ENCODE measurements at places on chromosomes 13 and 19.
A peak's percentile ranks its signal among the peaks of the same experiment; 100 is the strongest.

GRCh38 chr13:75395901-75396300 is 86.1 kb downstream of the TBC1D4 start:
- no peak for DNase-seq

GRCh38 chr19:18414504-18415177 is 4.6 kb upstream of the SSBP4 start:
- DNase-seq = no peak

DNA sequence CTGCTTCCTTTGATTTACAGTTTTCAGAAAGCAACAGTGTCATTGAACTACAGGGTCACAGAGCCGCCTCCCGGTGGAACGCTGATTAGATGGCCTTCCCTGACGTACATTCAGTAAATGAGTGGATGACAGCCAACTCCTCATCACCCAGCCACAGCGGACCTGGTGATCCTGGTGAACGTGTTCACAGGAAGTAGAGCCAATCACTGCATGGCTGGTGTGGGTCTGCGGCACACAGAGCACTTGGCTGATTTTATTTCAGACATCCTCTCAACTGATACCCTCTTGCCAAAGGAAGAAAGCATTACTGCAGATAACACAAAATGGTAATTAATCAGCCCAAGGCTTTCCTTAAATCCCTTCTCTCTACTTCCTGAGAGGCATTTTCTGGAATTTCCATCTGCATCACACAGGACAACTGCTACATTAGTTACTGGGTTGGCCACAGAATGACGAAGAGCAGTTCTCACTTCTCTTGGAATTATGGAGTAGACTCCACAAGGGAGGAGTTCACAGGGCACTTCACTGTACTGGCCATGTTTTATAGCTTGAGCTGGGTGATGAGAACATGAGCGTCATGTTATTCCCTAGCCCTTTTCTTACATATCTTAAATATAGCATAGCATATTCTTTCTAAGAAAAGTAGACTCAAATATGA is 84.0 kb upstream of the SLC7A1 start:
- peak; percentile 73 for DNase-seq

DNA sequence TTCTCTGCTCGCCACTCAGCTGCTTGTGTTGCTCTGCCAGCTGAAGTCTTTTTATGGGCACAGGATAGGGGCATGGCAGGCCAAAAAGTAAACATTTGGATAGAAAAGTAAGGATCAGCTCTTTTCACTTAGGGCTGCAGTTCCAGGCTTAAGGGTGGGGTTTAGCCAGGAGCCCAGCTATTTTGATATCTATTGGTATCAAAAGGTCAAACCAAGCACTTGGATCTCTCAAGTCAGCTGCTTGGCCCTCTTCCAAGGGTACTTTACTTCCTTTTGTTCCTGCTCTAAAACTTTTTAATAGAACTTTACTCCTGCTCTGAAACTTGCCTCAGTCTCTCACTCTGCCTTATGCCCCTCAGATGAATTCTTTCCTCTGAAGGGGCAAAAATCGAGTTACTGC is 55.7 kb upstream of the ABCC4 start:
- DNase-seq = no peak

DNA sequence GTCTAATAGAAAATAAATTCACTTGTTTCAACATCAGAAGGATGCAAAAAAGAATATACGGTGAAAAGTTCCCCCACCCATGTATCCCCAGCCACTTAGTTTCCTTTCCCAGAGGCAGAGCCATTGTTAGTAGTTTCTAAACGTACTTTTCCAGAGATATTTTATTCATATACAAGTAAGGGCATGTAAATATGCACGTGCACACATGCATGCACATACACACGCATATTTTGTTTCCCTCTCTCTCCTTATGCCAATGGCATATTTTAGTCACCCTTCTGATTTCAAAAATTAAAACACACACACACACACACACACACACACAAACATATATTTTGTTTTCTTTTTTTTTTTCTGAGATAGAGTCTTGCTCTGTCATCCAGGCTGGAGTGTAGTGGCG is 147.4 kb downstream of the PDS5B start:
- no peak for DNase-seq

- DNase-seq = no peak
These were observed 4.0 kb downstream of the EMP3 start for GRCh38 chr19:48329167-48329891.

DNA sequence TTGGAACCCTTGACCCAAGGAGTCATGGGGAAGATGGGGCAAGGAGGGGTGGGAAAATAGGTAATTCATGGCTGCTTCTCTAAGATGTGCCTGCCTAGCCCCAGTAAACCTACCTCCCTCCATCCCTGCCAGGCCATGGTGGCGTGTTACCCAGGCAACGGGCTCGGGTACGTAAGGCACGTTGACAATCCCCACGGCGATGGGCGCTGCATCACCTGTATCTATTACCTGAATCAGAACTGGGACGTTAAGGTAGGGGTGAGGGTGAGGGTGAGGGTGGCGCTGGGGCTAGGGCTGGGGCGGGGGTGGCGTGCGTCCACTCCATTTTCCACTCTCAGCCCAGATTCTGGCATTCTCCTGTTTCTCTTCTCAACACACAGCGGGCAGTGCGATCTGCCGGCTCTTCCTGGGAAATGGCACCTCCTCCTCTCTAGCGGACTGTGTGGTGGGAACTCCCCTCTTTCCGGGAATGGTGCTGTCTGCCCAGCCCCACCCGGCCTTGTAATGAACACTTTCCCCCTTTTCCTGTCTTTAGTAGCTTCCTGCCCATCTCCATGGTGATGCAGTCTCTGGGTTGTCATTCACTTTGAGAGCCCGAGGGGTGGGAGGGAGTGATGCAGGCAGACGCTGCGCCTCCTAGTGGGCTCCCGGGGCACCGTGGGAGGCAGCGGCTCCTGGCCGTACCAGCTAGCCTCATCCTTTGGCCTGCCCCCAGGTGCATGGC is 7.6 kb downstream of the EGLN2 start:
- DNase-seq = peak; percentile 89

GRCh38 chr19:4057931-4058692 is 8.6 kb downstream of the ZBTB7A start:
- DNase-seq = peak; percentile 91

- DNase-seq = no peak
These were observed 1419.4 kb upstream of the SPRY2 start for GRCh38 chr13:81760316-81760715.

- DNase-seq = no peak
These were observed 2.7 kb upstream of the RUBCNL start for GRCh38 chr13:46389457-46390451.

GRCh38 chr19:17473041-17473440 is 2.7 kb downstream of the SLC27A1 start:
- no peak for DNase-seq

DNA sequence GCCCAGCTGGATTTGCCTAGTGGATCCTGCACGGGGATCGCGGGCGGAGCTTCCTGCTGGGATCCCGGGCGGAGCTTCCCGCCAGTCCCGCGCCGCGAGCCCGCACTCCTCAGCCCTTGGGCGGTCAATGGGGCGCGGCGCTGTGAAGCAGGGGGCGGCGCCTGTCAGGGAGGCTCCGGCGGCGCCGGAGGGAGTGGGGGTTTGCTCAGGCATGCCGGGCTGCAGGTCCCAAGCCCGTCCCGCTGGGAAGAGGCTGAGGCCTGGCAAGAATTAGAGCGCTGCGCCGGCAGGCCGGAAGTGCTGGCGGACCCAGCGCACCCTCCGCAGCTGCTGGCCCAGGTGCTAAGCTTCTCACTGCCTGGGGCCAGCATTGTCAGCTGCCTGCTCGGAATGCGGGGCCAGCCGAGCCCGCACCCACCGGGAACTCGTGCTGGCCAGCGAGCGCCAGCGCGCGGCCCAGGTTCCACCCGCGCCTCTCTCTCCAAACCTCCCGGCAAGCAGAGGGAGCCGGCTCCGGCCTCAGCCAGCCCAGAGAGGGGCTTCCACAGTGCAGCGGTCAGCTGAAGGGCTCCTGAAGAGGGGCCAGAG is 119.6 kb downstream of the PRR20E start:
- DNase-seq = no peak

DNA sequence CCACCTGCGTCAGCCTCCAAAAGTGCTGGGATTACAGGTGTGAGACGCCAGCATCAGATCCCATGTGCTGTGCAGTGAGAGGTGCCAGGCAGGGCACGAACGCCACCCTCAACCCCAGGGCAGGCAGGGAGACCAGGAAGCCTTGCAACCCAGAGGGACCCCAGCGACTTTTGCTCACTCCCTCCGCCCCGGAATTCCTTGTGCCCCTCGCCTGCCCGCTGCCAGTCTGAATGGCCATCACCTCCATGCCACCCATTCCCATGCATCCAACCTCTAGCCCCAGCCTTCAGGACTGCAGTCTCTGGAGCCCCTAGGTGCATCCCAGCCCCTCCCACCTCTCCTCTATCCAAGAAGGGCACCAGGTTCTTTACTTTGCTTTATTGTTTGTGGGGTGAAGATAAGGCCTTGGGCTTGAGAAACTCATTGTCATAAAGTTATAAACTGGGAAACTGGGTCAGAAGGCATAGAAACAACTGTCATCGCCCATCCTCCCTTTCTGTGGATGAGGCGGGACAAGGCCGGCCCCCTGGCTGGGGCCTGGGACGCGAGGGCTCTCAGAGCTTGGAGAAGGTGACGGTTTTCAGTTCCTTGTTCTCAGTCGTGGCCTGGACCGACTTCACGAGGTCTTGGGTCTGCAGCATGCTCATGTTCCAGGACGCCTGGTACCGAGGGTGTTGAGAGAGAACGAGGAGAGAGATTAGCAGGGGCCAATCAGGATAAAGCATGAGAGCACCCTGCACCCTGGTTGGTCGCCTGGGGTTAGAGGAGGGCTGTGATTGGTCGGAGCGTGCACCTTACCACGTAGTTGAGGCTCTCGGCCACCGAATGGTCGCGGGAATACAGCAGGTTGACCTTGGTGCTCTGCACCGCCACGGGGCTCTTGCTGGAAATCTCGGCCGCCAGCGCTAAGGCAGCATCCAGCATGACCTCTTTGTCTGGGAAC is 2.6 kb upstream of the LGALS4 start:
- DNase-seq = no peak

- DNase-seq = no peak
These were observed 8.0 kb upstream of the USF2 start for GRCh38 chr19:35260694-35261304.

- no peak for DNase-seq
These were observed 313.5 kb downstream of the SLC7A1 start for GRCh38 chr13:29281932-29282495.
